ENCODE measurements at places on chromosomes 16 and 17.

- no peak for DNase-seq
Measured at GRCh38 chr17:65495122-65496055, 66.1 kb downstream of the AXIN2 start.

GRCh38 chr17:11551442-11551841 lies 46.8 kb upstream of the DNAH9 start:
- DNase-seq, result no peak

- DNase-seq, result peak; percentile 74
Measured at GRCh38 chr17:4304417-4305027, 40.7 kb upstream of the ANKFY1 start.

- no peak for DNase-seq
Measured at GRCh38 chr17:15659663-15660062, 24.4 kb downstream of the TRIM16 start.

DNA sequence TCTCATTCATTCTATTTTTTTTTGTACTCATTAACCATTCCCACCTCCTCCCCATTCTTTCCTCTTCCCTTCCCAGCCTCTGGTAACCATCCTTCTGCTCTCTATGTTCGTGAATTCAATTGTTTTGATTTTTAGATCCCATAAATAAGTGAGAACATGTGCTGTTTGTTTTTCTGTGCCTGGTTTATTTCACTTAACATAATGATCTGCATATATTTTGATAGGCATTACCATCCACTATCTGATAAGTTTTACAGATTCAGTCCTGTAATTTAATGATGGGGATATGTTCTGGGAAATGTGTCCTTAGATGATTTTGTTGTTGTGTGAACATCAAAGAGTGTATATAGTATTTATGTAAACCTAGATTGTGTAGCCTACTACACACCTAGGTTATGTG lies 77.5 kb upstream of the CPHXL start:
- DNase-seq, result no peak

- no peak for DNase-seq
Measured at GRCh38 chr17:17628388-17629008, 37.0 kb upstream of the PEMT start.

- peak; percentile 37 for DNase-seq
Measured at GRCh38 chr17:49359990-49360795, 1.9 kb downstream of the ZNF652 start.

DNA sequence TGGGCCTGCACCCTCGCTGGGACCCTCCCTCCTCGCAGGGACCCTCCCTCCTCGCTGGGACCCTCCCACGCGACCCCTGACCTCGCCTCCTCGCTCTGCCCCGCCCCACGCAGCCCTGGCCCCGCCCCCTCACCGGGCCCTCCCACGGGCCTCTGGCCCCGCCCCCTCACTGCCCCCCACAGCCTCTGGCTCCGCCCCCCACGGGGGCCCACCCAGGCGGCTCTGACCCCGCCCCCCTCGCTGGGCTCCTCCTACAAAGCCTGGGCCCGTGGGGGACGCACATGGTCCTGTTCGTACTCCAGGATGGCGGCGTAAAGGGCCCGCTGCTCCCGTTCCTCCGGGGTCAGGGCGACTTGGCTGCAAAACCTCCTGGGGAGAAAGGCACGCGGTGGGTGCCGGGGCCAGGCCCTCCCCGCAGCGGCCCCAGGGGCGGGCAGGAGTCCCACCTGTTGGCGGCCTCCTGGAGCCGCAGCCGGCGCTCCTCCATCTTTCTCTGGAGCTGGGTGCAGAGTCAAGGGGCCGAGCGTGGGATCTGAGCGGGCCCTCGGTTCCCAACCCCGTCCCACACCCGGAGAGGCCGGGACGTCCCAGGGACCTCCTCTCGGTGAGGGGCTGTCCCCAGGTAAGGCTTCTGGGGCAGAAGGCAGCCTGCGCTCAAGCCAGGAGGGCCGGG lies 9.0 kb downstream of the VPS9D1 start:
- peak; percentile 60 for DNase-seq

DNA sequence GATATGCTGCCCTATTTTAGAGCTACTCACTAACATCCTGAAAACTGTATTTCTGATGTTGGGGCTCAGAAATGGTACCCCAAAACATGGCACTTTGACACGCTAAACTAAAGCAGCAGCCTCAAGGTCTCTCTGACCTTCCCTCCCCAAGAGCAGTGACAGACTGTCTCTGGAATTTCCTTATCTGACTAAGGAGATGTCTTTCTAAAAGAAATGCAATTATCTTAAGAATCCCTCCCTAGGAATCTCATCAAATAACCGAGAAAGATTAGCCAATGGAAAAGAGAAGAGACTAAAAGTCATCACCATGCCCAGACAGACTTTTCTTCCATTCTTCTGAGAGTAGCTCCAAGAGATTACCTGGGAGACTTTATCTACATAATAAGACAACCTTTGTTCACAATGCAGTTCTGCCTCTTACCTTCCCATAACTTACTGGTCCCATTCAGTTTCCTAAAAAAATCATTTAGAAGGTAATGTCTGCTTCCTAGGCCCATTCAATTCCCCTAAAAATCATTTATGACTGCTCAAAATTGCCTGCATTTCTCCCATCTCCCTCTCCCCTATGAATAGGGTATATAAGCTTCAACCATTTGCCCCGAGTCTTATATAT lies 123.9 kb downstream of the CPPED1 start:
- no peak for DNase-seq

- DNase-seq, result no peak
Measured at GRCh38 chr17:38768417-38768816, 15.9 kb downstream of the PSMB3 start.

GRCh38 chr17:13727441-13728171 lies 125.9 kb upstream of the HS3ST3A1 start:
- DNase-seq, result peak; percentile 31

- DNase-seq, result no peak
Measured at GRCh38 chr16:52592778-52593177, 45.8 kb upstream of the TOX3 start.

GRCh38 chr17:45689451-45689850 lies 94.7 kb upstream of the CRHR1 start:
- no peak for DNase-seq

GRCh38 chr16:47320546-47321310 lies 140.1 kb downstream of the ITFG1 start:
- no peak for DNase-seq
